HFFc6 (cell line): ENCODE measurements at places on chromosomes 11 and 22. TPM values are rescaled to one million over a fixed set of nuclear protein-coding genes. Genes with fewer than 3 reads are reported as not detected.

GRCh38 chr22:32622004-32622743 lies 147.6 kb downstream of the FBXO7 start:
- DNase-seq: peak; percentile 59

GRCh38 chr11:5046226-5046625 lies at the start of gene OR52J3:
Gene OR52J3 (plus strand): TSS chr11:5046526. CDS start chr11:5046526, 0 bp downstream.
- no peak for DNase-seq

GRCh38 chr22:36375071-36375980 lies 12.4 kb downstream of the MYH9 start:
- no peak for DNase-seq

The NAA40 gene
- 16.9 and 19.3 TPM in 2 replicates for total RNA-seq

The CALCA gene
- total RNA-seq: not detected in 3 replicates
